NCI-H510A (cell line): ENCODE measurements at places on chromosomes 2 and 18.

DNA sequence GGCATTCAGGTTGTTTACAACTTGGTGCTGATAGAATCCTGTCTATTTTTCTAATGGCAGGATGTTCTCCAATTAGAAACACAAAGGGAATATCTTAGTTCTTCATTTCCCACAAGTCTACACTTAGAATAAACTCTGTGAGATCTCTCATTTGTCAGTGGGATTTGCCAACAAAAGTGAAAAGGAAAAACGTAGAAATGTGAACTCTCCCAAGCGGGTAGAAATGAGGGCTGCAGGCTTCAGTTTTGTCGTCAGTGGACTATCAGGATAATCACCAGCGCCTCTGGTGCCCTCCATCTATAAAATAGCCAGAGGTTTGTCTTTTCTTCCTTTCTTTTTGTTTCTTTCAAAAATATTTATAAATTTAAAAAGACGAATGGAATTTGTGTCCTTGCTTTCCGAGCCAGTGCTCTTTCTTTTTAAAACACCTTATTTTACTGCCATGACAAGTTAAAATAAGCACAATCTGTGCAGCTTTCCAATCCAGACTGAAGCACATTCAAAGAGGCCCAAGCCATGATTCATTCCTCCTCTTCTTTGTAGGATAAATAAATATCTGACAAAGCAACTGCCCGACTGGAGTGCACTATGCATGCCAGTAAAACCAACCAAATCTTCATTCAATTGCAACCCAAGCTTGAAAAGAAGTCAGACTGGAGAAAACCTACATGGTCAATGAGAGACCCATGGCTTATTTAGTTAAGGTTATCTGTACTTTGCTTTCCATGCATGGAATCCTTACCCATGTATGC lies 185.8 kb downstream of the ANKRD44 start:
- no peak for DNase-seq

- no peak for DNase-seq
Observed at GRCh38 chr2:57855212-57855611, 191.4 kb upstream of the VRK2 start.

DNA sequence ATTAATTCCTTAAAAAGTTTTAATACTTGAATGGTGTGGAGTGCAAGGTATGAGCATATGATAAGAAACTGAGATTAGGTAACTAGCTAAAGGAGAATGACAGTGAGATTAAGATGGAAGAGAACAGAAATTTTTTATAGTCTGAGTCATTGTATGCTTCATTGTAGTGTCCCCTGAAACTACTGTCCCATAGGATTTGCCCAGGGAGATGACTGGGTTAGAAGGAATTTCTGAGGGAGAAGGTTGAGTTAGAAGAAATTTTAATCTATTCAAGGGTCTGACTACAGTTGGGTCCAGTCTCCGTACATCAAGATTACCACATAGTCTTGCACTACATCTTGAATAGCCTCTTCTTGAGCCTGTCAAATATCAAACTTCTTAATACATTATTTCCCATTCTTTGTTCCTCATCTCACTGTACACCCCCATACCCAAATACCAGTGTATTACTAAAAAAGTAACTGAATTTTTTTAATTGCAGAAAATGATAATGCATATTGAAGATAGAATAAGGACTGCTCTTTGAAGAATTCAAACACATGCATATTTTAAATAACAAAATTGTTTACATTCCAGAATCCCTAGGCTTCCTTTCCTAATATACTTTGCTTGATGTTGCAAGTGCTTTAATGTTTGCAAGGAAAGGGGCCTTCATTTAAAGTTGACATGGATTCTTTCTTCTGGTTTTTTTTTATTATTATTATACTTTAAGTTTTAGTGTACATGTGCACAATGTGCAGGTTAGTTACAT lies 314.3 kb upstream of the COL3A1 start:
- no peak for DNase-seq

DNA sequence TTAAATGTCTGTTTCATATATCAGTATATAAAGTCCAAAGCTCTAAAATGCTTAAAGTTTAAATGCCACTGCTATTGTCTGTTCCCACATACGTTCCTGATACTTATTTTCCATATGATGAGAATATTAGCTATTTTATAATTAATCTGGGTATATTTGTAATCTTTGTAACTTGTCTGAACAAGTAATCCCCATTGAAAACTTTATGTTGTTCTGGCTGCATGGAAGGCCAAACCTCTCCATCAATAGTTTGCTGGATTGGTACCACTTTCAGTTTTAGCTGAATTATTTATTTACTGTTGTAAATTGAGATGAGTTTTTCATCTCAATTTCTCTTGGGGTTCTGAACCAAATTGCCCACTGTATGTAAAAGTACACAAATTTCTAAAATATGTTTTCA lies 1.5 kb downstream of the MBD5 start:
- DNase-seq = no peak

DNA sequence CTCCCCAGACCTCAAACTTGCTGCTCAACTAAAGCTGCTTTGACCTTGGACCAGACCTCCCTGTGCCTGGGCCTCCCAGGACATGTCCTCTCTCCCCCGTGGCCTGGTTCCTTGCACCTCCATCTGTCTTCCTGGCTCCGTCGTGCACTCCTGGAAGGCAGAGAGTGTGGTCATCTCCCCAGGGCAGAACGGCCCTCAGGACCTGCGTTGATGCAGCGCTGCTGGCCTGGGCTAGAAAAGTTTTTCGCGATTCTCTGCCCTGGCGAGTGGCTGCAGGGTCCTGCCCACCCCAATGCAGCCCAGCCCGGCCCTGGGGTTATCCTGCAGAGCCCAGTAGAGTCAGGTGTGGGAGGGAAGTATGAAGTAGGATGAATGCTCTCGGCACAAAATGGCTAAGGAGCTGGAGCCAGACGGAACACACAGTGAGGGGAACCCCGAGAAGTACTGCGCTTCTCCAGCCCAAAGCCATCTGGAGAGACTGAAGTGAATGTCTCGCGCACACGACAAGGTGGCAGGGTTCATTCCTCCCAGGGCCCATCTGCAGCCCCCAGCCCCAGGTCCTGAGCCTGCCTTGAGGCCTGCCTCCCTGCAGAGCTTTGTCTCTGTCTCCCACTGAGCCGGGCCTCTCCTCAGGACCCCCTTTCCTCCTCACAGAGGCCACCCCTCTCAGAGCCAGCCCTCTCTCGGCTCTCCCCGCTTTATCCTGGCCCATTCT lies 41.7 kb downstream of the ATOH8 start:
- no peak for DNase-seq

DNA sequence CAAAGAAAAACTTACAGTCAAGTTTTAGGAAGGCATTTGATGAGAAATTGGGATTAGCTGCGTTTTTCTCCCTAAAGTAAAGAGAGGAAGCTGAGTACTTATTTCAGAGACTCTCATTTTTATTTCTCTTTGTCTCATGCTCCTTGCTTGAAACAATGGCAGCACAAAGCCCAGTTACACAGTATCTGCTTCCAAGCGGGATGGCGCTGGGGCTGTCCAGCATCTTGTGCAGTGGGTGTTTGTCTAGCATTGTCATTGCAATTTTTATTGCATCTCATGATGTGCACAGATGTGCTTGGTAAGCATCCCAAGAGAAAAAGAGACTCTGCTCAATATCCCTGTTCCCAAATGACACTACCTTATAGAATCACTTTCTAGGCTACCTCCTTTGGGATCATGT lies 102.8 kb upstream of the ZNF521 start:
- no peak for DNase-seq

DNA sequence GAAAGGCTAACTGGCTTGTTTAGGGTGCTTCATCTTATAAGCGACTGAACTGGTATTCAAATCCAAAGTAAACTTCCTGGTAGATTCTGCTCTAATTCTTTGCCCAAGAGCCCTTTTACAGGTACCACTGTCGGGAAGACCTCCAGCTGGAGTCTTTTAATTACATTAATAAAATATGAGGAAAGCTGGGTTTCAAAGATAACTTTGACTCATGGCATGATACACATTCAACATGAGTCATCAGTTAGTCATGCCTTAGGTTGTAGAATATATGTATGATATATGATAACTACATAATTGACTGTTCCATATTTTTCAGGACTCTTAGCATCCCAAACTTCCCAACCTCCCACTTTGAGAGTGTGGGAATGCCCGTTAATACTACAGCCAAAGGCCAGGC lies 32.3 kb downstream of the ZCCHC2 start:
- DNase-seq = no peak

DNA sequence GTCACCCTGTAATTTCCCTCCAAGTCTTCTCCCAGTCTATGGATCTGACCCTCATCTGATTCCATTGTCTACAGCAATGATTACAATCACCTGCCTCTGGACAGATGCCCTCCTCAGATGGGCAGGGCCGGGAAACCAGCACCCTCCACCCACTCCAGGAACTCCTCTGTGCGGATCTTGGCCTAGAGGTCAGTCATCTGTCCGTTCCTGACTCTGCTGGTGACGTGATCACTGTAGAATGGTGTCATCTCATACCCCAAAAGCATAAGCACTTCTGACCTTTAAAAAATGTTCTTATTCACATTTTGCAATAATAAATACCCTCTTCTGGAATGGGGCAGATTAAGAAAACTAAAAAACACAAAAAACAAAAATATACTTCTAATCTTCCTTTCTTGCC lies 29.5 kb upstream of the BZW1 start:
- DNase-seq = no peak

- no peak for DNase-seq
Observed at GRCh38 chr2:204931562-204931961, 386.3 kb downstream of the PARD3B start.

- DNase-seq = no peak
Observed at GRCh38 chr18:44685296-44685695, 4.6 kb downstream of the SETBP1 start.

DNA sequence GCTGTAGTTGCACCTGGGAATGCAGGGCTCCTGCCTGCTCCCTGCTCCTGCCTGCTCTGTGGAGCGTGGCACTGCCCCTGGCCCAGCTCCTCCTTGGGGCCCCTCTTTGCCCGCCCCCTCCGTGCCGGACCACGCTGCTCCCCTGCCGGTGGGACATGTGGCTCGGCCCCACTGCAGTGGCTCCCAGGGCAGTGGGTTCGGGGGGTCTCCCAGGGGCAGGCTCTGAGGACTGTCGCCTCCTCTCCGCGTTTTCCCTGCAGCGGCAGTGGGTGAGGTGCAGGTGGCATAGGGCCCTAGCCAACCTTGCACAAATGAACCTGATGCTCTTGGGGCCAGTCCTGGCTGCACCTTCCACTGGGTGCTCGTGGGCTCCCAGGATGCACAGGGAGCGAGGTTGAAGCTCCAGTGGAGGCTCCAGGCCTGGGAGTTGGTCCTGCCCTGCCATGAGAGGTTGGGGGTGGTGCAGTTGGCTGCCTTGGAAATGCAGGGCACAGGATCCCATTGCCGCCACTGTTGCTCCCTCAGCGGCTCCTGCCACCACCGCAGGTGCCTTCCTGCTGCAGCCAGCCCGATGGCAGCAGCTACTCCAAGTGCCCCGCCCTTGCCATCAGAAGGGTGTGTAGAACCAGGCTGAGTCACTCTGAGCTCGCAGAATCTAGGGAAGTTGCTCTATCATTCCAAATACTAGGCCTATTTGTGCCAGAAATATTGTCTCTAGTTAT lies 313.1 kb upstream of the SYT4 start:
- no peak for DNase-seq

DNA sequence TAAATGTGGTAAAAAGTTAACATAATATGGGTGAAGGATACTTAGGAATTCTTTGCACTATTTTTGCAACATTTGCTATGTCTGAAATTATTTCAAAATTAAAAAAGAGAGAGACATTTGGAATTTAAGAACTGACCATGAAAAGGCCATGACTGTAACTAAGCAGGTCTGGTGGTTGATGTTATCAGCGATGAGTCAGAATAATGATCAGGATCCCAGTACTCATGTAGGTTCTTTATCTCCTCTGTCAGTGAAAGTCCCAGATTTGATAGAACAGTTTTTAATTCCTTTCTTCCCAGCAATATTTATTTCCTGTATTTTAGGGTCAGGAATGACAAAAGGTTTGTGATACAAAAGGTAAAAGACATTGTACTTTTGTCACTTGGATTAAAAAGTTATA lies 242.4 kb upstream of the ZNF521 start:
- DNase-seq = no peak

- no peak for DNase-seq
Observed at GRCh38 chr2:203983064-203983715, 46.6 kb downstream of the ICOS start.

- DNase-seq = no peak
Observed at GRCh38 chr2:195343942-195344530, 313.0 kb upstream of the SLC39A10 start.

GRCh38 chr18:57771193-57771592 lies 31.9 kb downstream of the ATP8B1 start:
- DNase-seq = peak; percentile 20

GRCh38 chr2:111523009-111523408 lies 361.0 kb downstream of the ANAPC1 start:
- no peak for DNase-seq

- DNase-seq = no peak
Observed at GRCh38 chr2:21279525-21279924, 155.8 kb downstream of the TDRD15 start.

- no peak for DNase-seq
Observed at GRCh38 chr2:161146209-161146775, 13.9 kb upstream of the TANK start.

- peak; percentile 32 for DNase-seq
Observed at GRCh38 chr2:70118798-70119454, 31.6 kb downstream of the PCBP1 start.

DNA sequence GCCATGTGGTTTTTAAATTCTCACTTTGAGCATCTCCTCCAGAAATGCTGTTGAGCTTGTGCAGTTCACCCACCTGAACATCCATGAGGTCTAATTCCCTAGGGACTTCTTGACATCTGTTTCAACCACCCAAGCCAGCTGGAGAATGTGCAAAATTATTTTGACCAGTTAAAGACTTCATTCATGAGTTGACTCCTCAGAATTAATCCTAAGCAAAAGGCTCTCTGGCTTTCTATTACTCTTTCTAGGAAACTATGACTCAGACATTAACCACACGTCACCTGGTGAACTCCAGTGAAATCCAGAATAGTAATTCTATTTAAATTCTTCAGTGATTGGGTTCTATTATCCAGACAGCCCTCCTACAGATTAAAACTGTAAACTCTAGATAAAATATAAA lies 247.5 kb downstream of the NBAS start:
- no peak for DNase-seq

- DNase-seq = no peak
Observed at GRCh38 chr2:217795706-217796465, 206.9 kb downstream of the TNS1 start.

GRCh38 chr2:204608237-204608939 lies 63.1 kb downstream of the PARD3B start:
- DNase-seq = no peak

GRCh38 chr18:53441761-53442414 lies 782.6 kb downstream of the MBD2 start:
- no peak for DNase-seq

GRCh38 chr18:25229081-25229480 lies 122.9 kb downstream of the ZNF521 start:
- no peak for DNase-seq
